ENCODE measurements at places on chromosomes 4 and X.

DNA sequence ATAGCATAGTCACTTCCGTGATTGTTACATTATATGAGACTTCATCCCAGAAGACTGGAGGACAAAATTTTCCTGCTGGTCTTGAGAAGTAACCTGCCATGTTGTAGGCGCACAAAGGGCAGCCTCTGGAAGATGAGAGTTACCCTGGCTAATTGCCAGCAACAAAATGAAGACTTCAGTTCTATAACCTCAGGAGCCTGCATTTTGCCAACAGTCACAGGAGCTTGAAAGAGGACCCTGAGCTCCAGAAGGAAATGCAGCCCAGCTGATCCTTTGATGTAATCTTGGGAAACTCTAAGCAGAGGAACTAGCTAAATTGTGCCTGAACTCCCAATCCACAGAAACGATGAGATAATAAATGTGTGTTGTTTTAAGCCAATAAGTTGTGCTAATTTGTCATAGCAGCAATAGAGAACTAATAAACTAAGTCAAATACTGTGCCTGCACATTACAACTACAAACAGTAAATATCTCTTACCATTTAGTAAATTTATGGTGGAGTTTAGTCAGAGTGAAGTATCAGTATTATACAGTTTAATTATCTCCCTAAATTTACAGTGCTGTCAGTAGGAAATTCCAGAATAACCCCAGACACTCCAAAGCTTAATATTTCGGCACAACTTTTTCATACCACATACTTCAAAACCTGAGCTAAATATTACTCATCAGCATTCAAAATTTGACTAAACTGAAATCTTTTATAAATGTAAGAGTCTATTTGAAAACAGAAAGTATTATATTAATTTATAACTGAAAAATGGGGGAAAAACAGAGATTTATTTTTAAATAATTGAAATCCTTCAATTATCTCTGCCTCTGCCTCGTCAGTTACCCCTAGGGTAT, 90.1 kb upstream of the MAPK10 start:
- H3K36me3 ChIP-seq, result no peaks in the 10 kb centered on the region
- no peaks in the 10 kb centered on the region for H3K4me1 ChIP-seq
- H3K27ac ChIP-seq, result no peak overlapping the region
- no peak overlapping the region for H3K4me3 ChIP-seq

DNA sequence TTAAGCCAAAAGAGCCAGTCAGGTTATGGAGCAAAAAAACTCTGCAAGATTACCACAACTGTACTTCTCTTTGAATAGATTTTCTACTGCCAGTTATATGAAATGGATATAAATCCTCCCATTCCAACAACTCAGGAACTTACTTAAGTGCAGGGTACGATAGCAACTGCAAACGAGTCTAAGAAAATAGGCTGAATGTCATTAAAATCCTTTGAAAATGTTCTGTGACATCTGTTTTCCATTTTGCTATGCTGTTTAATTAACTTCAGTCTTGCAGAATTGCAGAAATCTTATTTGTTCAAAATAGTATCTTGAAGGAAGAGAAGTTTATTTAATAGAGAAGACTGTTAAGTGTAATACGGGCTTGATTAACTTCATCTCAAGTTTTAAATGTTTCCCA, 243.8 kb downstream of the PALLD start:
- DNase-seq, result no peak
- H3K27me3 ChIP-seq, result peaks cover 10% of the 10 kb centered on the region
- H3K4me1 ChIP-seq, result no peaks in the 10 kb centered on the region
- H3K4me3 ChIP-seq, result no peak overlapping the region

DNA sequence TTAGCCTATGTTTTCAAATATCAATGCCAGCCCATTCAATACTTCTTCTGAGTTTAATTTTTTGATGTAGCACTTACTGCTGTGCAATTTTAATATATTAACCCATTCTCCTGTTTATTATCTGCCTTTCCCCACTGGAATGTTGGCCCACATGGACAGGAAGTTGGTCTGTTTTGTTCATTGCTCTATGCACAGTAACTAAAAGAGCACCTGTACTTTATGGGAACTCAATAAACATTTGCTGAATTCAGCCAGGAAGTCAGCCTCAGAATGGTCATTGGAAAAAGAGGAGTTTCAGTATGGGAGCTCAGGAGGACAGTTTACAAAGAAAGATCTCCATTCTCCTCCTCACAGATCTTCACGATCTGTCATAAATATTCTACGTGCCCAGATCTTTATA, 510.5 kb upstream of the AGA start:
- H3K27me3 ChIP-seq, result no peaks in the 10 kb centered on the region
- no peak overlapping the region for H3K4me3 ChIP-seq
- no peak for DNase-seq
- H3K27ac ChIP-seq, result no peak overlapping the region
- H3K4me1 ChIP-seq, result no peaks in the 10 kb centered on the region
- H3K36me3 ChIP-seq, result no peaks in the 10 kb centered on the region

DNA sequence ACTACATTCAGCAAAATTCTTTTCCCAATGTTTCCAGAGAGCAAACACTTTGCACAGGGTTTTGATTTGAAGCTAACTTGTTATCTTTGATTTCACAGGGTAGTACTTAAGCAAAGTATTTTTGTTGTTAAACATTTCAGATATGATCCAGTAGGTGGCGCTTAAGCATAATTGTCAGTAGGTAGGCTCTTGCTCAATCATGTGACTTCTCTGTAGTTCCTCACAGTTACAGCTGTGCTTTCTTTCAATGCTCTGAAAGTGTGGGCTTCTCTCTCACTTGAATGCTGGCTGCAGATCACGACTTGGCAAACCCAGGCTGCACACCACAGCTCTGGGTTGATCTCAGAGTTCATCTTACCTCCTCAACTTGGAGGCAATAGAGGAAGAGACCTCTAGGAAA, 1016.5 kb downstream of the SH3BGRL start:
- no peak for DNase-seq
- no peaks in the 10 kb centered on the region for H3K4me1 ChIP-seq
- no peaks in the 10 kb centered on the region for H3K36me3 ChIP-seq
- H3K27ac ChIP-seq, result no peak overlapping the region

- no peak overlapping the region for H3K27ac ChIP-seq
- no peak for DNase-seq
Measured at GRCh38 chrX:4397471-4397870, 684.0 kb upstream of the PRKX start.
